ENCODE measurements at places on chromosomes 4 and X.

DNA sequence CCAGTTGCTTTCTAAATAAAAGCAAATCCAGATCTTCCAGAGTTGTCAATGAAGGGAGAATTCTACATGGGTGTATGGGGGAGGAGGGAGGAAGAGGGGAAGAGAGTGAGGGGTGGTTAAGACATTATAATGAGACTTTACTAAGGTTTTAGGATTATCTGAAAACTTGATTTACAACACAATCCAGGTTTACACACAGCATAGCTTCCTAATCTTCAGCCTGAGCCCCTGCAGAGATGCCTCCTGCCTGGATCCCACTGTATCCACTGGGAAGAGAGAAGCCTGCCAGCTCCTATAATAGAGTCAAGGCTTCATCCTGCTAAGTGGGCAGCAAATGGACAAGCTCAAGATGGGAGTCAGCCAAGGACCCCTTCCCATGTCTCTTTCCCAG, 85.6 kb upstream of the KIT start:
- DNase-seq: no peak

DNA sequence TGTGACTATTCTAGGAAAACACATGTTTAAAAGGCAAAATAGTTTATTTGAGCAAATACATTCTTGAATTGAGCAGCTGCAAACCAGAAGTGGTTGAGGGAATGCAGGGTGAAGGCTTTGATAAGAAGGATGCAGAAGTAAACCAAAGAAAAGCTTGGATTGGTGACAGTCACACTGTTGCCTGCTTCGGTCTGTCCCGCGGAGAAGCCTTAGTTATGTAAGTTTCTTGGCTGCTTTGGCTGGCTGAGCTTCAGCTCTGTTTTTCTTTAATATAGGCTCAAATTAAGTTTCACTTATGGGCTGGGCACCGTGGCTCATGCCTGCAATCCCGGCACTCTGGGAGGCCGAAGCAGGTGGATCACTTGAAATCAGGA, 67.6 kb downstream of the FAM53A start:
- DNase-seq: no peak

DNA sequence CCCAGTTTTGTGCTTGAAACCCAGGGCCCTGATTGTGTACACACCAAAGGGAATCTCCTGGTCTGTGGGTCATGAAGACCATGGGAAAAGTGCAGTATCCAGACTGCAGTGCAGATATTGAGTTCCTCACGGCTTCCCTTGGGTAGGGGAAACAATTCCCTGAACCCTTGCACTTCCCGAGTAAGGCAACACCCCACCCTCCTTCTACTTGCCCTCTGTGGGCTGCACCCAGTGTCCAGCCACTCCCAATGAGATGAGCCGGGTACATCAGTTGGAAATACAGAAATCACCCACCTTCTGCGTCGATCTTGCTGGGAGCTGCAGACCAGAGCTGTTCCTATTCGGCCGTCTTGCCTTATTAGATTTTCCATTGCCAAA, 134.2 kb downstream of the FNIP2 start:
- no peak for DNase-seq

DNA sequence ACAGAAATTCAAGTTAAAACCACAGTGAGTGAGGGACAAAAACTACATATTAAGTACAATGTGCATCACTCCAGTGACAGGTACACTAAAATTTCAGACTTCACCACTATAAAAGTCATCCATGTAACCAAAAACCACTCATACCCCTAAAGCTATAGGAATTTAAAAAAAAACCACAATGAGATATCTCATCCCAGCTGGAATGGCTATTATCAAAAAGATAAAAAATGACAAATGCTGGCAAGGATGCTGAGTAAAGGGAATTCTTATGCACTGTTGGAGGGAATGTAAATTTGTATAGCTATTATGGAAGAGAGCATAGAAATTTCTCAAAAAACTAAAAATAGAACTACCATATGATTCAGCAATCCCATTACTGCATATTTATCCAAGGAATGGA, 171.1 kb downstream of the HHIP start:
- no peak for DNase-seq

- no peak for DNase-seq
Measured at GRCh38 chr4:110617646-110618580, 5.0 kb downstream of the PITX2 start.

DNA sequence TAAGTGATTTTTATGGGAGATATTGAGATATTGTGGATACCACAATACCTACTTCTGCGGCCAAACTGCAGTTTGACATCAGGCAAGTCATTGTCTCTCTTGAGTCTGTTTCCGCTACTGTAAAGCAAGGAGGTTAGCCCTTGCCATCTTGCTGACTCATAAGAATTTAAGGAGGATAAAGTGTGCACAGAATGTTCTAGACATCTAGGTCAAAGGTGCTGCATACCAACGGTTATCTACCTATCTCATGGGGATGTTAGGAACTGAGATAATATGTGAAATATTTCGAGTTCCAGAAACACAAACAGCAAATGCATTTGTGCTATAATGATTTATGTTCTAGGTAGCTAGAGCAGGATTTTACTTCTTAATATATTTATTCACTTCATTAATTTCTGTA, 211.5 kb upstream of the NR3C2 start:
- DNase-seq: no peak

DNA sequence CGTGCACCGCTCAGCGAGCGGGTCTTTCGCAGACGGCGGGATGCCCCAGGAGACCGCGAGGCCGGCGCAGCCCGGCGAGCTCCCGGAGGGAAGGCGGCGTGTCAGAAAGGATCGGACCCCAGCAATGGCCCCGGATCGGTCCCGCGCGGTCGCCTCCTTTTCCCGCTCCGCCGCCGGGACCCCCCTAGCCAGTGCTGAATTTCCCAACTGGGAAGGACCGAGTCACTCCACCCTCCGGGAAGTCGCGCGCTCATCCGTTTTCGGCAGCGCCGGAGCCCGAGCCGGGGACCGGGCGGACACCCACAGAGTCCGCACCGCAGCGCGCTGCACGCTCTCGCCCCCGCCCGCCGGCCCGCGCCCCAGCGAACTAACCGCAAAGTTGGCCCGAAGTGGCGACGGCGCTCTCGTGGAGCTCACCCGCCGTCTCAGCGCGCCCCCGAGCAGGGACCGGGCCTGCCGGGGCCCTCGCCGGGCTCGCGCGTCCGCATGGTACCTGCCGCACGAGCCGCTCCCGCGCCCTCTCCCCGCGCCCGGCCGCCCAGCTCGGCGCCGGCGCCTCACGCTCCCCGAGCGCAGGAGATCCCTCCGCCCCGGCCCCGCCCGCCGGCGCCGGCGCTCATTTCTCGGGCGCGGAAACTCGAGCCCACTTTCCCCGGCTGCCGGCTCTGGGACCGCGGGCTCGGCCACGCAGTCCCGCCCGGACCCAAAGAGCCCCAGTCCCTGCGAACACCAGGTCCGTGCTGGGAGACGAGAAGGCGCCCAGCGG, at the start of gene FAT1:
Gene FAT1, minus strand, starts transcription at position 565 of the 766 bp plus-strand sequence. CDS start 14,029 bp downstream, outside the sequence.
- no peak for DNase-seq

GRCh38 chr4:136725286-136726081, 806.8 kb downstream of the PCDH18 start:
- no peak for DNase-seq

- DNase-seq: no peak
Measured at GRCh38 chr4:123362103-123362502, 34.5 kb upstream of the SPRY1 start.

DNA sequence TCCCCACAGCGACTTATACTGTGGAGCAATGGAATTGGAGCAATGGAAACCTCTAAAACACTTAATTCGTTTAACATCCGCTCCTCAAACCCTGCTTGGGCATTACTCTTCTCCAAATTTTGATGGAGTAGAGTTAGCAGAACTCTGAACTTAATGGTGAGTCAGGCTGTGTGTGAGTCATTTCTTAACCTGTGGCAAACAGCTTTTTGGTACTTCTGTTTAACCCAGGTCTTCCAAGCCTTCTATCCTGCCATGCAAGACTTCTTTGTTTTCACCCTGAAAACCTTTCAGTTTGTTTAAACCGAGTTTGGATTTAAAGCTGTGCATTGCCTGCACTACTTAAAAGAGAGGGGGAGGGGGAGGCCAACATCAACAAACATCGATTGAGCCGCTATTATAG, 3.6 kb upstream of the AMOT start:
- DNase-seq: no peak

DNA sequence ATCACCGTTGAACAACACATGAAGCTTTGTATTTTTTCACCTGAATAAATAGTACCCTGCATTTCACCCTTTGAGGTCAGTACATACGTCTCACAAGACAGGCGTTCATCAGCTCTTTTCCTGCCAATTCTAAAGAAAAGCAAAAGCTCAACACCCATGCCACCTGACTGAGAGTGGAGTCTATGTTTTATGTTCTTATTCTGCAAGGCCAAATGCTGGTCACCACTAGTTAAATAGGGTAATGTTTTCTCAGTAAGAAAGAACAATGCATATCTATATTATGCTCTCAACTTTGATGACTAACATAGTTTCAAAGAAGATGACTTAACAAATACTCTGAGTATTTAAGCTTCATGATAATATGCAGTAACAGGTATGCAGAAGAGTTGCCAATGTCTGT, 336.3 kb upstream of the BMP3 start:
- no peak for DNase-seq

GRCh38 chr4:150572704-150573504, 9.0 kb upstream of the MAB21L2 start:
- no peak for DNase-seq

DNA sequence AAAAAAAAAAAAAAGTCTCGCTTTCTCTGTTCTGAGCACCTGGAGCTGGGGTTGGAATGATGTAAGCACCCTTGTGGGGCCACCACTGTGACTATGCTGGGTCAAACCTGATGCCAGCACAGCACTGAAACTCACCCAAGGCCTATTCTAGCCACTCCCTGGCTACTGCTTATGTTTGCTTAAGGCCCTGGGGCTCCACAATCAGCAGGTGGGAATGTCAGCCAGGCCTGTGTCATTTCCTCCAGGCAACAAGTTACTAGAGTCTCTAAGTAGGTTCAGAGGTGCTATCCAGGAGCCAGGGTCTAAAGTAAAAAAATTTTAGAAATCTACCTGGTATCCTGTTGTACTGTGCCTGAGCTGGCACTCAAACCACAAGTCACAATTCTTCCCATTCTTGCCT, 1306.8 kb downstream of the STIM2 start:
- no peak for DNase-seq

DNA sequence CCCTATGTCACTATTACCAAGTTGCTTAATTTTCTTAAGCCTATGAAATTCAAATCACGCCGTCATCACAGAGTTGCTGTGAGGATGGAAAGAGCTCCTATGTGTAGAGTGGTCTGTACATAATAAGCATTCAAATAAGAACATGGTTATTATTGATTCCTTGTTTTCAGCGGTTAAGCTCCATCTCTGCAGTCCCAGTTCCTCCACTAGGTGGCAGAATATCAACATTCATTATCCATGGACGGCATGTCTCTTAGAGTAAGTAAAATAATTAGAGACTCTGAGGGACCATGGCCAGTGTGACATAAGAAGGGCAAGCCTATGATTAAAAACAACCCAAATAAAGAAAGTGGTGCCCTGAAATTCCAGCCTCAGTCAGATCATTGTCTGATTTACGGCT, 132.5 kb upstream of the NHS start:
- no peak for DNase-seq

All from AG04449 (cell line).